ENCODE measurements at places on chromosomes 4 and X.

GRCh38 chr4:127788517-127788916 is 6.4 kb downstream of the HSPA4L start:
- DNase-seq = no peak

- DNase-seq = no peak
These were observed 88.8 kb upstream of the FAM9B start for GRCh38 chrX:9122519-9123245.

GRCh38 chrX:12844319-12844718 is 22.6 kb upstream of the TLR7 start:
- no peak for DNase-seq

DNA sequence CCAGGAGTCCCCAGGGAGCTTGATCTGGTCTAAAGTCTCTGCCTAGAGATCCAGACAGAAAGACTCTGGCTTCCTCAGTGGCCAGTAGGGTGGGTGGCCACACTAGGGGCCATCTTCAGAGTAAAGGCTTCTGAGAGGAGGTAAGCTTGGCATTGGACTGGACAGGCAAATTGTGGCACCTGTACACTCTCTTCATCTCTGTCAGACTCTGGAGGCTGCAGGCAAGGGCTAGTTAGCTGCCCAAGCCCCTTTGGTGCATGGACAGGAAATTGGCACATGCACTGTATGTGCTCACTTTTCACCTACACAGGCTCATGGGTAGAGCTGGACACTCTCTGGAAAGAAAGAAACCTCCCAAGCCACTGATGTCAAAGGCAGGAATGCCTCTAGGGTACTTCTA is 142.8 kb downstream of the PJA1 start:
- DNase-seq = no peak

DNA sequence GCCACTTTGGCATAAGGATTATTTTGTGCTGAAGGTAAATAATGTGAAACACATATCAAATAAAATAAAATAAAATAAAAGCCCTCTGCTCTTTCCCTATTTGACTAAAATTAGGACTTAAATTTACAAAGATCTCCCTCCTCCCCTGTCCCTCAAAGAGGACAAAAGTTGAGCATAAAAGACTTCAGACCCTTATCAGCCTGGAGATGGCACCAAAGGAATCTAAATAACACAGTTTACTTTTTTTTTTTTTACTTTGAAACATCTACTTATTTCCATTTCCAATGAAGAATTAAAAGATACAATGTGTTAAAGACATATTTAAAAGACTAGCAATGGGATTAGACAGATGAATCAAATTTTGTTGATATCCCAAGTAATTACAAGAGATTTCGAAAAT is 89.7 kb downstream of the EPHA5 start:
- DNase-seq = no peak

DNA sequence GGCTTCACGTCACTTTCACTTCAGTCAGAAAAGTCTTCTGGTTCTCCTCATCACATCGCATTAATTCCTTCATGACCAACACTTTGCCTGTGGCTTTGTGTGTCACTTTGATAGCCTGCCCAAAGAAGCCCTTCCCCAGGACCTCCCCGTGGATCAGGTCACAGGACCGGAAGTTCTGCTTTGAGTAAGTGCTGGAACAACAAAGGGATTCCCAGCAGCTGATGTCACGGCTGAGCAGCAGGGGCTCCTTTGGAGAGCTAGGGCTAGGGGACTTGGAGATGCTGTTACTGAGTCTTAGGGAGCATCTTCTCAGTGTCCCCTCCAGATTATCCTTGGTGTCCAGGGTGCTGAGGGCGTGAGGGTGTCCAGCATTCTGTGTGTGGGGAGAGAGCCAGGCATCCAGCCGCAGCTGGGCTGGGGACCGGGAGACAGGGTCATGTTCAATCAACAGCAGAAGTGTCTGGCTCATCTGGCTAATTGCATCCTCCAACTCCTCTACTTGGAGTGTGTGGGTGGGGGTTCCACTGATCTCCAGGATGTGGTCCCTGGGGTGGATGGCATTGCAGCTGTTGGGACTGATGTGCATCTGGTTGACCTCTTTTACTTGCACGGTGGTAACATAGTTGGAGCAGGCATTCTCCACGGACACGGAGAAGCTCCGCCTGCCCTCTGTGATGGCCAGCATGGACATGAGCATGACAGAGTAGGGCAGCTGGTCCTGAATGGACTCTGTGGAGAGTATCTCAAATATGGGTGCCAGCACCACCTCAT is 39.2 kb upstream of the ARHGAP6 start:
- no peak for DNase-seq

- DNase-seq = no peak
These were observed 198.5 kb downstream of the SPATA18 start for GRCh38 chr4:52249581-52249980.

GRCh38 chr4:10529291-10530136 is 72.3 kb upstream of the ZNF518B start:
- no peak for DNase-seq
